Endothelial cell (in vitro differentiated cells): ENCODE measurements at places on chromosomes 16 and 17.

GRCh38 chr17:74860229-74860871, 665 bp upstream of the GRIN2C start:
- DNase-seq = no peak

DNA sequence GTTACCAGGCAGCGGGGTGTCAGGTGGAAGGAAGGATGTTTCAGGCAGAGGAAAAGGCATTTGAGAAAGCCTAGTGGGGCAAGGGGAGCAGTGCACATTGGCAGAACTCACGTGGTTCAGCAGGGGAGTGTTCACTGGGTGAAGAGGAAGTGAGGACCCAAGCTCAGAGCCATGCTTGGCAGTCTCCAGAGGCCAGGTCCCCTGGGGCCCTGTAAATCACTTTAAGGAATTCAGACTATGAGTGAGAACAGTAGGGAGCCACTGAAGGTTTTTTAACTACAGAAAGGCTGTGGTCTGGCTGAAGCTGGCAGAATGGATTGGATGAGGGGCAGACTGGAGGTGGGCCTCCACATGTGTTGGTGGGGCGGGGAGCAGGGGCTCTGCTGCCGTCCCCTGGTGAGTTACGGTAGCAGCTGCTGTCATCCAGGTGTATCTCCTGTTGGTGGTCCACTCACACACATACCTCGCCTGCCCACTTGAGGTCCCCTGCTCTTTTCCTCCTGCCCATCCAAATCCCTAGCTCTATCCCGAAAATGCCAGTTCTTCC, 5.1 kb downstream of the CLEC16A start:
- no peak for DNase-seq

DNA sequence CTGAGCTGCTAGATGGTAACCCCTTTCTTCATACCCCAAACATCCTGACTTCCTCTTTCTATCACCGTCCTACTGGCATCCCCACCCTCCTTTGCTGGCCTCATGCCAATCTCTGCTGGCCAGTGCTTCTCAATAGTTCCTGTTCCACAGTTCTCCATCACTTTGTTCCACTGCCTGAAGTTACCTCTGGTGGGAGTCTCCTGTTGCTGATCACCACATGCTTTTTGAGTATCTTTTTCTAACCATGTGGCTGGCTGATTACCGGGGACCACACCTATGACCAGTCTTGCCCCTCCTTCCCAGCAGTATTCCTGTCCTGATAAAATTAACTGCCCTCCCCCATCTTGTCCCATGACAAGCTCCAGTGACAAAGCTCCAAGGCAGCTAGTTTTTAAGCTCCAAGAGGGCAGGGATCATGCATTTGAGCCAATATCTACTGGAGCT, 380.4 kb upstream of the CCL2 start:
- no peak for DNase-seq

DNA sequence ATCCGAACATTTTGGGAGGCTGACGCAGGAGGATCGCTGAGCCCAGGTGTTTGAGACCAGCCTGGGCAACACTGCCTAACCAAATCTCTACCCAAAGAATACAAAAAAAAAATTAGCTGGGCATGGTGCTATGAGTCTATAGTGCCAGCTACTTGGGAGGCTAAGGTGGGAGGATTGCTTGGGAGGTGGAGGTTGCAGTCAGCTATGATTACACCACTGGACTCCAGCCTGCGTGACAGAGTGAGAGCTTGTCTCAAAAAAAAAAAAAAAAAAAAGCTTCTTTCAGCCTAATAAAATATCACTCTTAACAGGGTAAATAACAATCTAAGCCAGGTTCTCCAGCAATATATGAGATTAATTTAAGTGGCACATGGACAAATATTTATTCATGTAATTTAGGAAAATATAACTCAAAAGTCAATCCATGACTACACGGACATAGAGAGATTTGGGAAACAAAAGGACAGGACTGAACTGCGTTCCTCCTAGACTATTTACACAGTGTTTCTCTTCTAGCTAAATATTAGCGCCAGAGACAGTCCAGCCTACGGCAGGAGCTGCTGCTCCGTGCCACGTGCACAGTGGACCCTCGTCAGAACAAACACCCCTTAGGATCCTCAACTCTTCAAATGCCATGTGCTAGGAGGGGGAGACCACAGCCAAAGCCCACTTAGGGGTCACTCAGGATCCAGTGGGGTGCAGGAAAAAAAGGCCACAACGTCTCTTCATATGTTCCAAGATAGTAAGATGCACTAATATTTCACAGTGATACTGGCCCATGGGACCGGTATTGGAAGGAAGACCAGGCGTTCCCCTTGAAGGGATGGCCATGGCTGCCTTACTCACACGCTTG, 8.7 kb downstream of the USP36 start:
- no peak for DNase-seq

DNA sequence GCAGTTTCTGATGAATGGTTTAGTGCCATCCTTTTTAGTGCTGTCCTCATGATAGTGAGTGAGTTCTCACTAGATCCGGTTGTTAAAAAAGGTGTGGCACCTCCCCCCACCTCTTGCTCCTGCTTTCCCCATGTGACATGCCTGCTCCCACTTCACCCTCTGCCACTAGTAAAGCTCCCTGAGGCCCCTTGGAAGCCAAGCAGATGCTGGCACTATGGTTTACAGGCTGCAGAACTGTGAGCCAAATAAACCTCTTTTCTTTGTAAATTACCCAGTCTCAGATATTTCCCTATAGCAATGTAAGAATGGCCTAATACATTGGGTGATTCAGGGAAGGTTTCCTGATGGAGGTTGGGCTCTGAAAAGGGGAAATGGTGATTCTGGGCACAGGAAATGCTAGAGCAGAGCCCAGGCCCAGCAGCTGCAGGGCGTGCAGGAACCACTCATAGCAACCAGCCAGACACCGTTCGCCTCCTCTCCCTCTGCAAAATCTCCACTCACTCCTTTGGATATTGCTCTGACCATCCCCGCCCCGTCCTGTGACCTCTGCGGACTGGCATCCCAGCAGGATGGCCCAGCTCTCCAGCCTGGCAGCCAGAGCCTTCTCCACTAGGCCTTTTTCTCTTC, 2.6 kb upstream of the ADORA2B start:
- DNase-seq = no peak

DNA sequence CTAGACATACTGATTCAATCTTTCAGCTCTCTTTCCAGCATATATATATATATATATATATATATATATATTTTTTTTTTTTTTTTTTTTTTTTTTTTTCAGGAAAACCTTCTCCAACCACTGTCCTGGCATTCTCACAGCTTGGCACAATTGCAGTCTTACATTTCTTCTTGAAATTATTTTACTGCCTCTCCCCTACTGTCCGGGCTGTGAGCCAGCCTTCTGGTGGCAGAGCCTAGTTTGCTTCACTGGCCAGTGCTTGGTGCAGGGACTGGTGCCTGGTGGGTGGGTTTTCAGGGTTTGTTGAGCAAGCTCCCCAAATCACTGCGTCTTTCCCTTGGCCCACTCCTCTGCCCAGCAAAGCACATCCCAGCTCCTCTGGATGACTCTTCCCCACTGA, 28.5 kb downstream of the PRSS54 start:
- DNase-seq = no peak

- peak; percentile 51 for DNase-seq
These were observed 74.0 kb downstream of the SEC14L1 start for GRCh38 chr17:77214743-77215142.

- DNase-seq = no peak
These were observed 55.9 kb upstream of the SREBF1 start for GRCh38 chr17:17892731-17893130.

DNA sequence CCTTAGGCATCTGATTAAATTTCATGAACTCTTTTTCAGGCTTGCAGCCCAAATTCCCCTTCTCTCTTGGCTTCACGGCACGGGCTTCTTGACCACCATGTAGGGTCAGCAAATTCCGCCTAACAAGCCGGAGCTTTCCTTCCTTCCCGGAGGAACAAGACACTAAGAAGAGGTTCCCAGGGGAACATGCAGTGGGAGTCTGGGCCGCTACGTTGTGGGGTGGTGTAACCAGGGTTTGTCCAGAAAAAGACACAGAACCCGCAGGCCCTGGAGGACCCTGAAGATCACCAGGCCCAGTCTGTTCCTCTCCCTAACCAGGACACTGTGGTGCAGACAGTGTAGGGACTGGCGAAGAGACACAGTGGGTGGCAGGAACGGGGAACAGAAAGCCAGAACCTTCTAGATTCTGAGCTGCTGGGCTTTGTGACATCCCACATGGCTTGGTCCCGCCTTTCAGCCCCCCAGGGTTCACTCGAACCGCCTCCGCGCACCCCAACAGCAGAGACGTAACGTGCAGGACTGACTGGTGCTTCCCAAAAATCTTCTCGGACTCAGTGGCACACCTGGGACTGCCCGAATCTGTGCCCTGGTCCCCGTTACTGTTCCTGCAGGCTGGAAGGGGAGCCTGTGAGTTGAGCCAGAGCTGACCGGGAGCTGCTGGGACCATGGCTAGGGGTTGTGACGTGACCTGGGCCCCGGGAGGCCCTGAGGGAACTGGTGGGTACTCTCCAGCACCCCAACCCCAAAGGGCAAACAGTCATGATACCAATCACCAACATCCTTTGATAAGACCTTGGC, 55.2 kb downstream of the TBC1D16 start:
- no peak for DNase-seq

GRCh38 chr17:8673612-8674011, 43.1 kb upstream of the MYH10 start:
- DNase-seq = no peak

DNA sequence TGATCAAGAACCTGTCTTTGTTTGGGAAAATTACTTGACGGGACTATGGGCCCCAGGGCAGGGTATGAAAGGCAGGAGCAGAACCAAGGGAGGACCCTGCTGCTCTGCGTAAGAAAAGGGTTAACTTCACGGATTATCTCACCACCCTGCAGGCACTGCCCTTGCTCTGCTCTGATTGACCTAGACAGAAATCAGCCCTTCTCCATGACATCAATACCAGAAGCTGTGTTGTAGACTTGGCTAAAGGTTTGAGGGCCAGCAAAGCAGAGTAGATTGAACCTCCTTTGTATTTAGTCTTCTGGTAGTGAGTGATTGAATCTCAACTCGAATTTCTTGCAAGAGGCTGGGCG, 52.9 kb upstream of the ETV4 start:
- DNase-seq = no peak

- no peak for DNase-seq
These were observed 16.7 kb downstream of the IL34 start for GRCh38 chr16:70662991-70663523.

DNA sequence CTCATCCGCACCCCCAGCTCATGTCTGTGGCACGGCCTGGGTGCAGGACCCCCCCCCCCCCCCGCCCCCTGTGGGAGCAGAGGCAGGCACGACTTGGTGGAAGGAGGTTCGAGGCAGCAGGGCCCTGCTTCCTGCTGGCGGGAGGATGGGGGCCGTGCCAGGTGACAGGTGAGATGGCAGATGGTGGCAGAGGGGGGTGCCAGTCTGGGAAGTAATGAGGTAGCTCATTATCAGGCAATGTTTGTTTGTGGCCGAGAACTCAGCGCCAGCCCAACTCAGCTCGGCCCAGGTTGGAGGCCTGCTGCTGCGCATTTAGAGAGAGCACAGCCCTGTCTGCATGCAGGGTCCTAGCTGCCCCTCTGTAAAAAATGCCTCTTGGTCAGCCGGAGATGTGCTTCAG, 40.1 kb upstream of the JPH3 start:
- no peak for DNase-seq

DNA sequence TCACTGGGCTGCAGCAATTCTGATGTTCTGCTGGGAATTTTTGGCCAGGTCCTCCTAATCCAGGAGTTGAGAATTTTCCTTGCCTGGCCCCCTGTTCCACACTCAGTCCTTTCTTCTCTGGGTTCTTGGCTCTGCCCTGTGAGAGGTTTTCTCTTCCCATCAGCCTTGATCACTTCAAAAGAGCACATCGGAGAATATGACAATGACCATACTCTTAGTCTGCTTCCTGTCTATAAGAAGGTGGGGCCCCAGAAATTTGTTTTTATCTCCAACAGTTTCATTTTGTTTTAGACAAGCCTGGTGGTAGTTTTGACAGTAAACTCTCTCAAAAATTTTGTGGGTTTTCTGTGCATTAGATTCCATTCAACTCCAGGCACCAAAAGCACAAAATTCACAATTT, 70.7 kb downstream of the C17orf67 start:
- DNase-seq = no peak

- no peak for DNase-seq
These were observed 75.2 kb downstream of the KANSL1 start for GRCh38 chr17:46117850-46118696.

GRCh38 chr17:68594552-68594951, 6.6 kb downstream of the FAM20A start:
- DNase-seq = no peak

DNA sequence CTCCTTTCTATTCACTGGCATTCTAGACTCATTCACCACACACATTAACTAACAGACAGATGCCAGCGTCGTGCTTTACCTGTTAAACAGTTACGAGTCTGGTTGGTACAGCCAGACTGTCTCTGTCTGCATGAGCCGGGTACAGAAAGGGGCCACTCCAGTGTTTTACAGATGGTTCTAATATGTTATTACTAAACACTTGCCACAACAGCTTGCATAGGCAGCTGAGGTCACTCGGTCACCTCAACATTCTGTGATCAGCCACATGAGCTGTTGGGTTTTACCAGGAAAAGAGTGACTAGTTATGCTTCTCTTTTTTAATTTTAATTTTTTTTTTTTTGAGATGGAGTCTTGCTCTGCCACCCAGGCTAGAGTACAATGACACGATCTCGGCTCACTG, 25.2 kb downstream of the CD300A start:
- DNase-seq = no peak

DNA sequence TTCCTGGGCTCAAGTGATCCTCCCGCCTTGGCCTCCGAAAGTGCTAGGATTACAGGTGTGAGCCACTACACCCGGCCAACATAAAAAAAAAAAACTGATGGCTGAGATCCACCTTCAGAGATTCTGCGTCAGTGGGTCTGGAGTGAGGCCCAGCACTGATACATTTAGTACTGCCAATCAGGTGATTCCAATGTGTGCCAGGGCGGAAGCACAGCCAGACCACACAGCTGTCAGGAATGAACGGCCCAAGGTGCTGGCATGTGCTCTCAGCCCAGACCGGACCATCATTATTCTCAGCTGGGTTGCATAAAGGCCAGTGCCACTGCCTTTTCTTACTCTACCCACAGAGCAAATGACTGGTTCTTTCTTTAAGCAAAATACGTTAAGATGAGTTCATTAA, 1.2 kb upstream of the BCO1 start:
- no peak for DNase-seq

- DNase-seq = no peak
These were observed 414.4 kb downstream of the SHISA9 start for GRCh38 chr16:13315642-13316427.

GRCh38 chr16:68179196-68179795, 56.6 kb downstream of the ESRP2 start:
- no peak for DNase-seq

DNA sequence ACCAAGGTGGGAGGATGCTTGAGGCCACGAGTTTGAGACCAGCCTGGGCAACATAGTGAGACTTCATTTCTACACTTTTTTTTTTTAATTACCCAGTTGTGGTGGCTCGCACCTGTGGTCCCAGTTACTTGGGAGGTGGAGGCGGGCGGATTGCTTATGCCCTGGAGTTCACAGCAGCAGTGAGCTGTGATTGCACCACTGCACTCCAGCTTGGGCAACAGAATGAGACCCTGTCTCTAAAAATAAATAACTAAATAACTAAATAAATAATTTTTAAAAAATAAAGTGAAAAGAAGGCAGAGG, 9.3 kb downstream of the DNAI2 start:
- no peak for DNase-seq

GRCh38 chr16:23206986-23207385, 24.4 kb downstream of the SCNN1G start:
- no peak for DNase-seq
